ENCODE measurements at places on chromosomes 5 and 9.

DNA sequence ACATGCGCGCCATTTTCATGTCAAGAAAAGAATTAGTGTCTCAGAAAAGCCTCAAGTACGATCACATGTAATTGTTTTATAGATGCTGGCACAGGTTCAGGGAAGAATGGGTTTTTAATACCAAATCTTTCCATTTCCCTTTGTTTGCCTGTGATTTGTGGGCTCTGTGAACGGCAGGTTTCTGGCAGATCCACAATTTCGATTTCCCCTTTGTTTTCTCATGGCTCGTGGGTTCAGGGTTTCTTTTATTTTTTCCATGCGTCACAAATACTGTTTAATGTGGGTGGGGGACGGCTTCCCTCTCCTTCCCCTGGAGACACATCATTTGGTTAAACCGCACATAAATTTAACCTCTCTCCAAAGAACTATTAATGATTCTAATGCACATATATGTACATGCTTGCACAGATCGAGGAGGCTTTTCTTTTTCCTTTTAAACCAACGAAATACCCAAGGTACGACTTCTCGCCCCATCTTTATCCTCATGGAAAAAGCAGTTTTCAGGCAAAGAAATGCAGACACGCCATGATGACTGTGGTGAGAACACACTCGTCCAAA, 195.9 kb downstream of the SLIT3 start:
- no peak for DNase-seq

DNA sequence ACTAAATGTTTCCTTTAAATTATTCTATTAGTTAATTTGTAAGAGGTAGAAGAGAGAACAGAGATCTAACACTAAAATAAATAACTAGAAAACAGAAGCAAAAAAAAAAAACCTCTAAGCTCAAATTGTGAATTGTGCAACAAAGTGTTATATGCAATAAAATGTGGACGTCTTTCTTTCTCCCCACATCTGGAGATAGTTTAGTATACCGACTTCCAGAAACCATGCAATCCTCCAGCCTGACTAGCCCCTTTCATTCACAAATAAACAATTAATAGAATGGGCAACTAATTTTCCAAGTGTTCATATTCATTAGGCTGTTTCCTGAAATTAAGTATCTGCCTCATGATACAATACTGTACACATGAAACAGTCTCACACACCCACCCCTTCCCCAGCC, 258.5 kb downstream of the BNC2 start:
- DNase-seq, result no peak

DNA sequence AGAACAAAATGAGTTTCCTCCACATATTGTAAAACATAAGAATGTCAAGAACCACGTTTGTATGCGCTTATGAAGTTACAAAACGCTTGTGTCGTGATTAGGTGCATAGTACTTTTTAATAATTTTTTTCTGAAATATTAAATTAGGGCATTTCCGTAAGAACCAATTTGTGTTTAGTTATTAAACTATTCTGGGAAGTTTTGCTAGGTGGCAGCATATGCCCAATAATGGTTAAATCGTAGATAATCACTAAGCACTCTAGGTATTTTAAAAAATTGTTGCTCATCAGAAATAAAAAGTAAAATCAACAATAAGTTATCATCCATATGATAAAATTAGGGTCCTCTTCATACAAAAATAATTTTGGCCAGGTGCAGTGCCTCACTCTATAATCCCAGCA, 5.4 kb downstream of the SRFBP1 start:
- no peak for DNase-seq

- DNase-seq, result no peak
Observed at GRCh38 chr9:4987961-4988421, 2.9 kb downstream of the JAK2 start.

GRCh38 chr5:151595411-151595826, 4.3 kb upstream of the FAT2 start:
- no peak for DNase-seq

DNA sequence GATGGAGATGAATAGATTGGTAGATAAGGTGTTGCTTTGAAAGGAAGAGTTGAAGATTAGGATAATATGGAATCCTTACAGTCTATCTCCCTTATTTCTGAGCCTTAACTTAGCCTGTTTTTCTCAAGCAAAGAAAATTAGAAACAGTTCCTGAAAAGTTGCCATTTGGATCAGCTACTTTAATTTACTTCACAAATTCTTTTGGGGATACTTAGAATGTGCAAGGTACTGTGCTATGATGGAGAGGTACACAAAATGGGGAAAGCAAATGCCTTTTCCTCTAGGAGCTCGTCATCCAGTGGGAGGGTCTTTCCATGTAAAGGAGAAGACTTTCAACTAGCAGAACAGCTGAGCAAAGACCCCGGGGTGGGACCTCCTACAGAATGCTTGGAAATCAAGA, 51.1 kb upstream of the SMARCA2 start:
- no peak for DNase-seq

GRCh38 chr9:120393386-120394057, 186.4 kb downstream of the CDK5RAP2 start:
- no peak for DNase-seq

All from kidney epithelial cell (primary cell).